ENCODE measurements at places on chromosomes 13 and 19.

DNA sequence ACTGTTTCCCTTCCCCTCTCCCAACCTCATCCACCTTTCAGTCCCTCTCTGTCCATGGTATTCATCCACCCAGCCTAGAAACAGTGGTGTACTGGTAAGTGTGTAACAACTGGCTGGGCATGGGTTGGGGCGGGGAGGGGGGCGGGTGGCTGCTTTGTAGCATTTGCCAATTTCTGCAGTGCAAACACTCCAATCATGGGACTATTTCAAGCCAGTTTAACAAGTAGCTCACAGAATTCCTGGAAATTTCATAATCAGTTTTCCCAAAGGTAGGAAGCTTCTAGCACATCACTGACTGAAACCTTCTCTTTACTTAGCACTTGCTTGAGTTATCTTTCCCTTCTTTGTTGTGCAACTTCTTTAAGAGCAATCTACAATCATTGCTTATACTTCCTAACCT is 100.8 kb upstream of the WASF3 start:
- no peak for DNase-seq

DNA sequence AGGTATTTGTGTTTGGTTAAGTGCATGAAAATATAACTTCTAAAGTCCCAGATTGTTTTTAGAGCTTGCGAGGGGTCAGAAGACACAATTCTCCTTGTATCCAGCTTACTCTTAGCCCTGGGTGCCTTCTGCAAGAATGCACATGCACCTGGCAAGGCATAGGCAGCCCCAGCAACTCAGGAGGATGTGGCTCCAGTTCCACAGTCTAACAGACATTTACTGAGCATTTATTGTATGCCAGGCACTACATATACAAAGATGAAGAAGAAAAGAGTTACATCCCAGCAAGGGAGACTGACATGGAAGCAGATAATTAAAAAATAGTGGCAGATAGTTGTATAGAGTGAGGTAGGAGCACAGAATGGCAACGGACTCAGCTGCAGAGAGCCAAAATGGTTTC is 101.1 kb upstream of the FRY start:
- no peak for DNase-seq

- no peak for DNase-seq
Observed at GRCh38 chr13:61408571-61408970, 7.1 kb downstream of the PCDH20 start.

DNA sequence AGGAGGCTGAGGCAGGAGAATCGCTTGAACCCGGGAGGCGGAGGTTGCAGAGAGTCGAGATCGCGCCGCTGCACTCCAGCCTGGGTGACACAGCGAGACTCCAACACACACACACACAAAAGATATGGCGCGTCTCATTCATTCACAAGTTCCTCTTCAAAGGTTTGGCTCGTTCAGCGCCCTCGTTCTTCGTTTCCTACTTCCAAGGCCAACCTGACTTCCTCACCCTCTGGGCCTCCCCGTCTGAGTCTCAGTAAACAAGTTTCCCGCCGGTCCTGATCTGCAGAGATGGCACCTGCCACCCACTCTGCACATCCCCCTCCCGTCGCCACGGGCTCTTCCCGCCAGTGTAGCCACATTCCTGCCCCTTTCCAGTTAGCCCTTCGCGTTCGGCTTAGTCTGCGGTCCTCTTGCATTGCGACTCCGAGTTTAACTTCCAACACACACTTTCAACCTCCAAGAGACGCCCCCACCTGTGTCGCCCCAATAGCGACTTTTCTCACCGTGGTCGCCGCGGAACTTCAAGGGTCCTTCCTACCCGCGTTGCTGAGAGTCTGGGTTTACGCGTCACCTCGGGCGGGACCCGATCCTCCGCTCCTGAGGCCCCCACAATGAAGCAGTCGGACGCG is 1.3 kb upstream of the BSG start:
- DNase-seq: peak; percentile 72

- DNase-seq: no peak
Observed at GRCh38 chr13:51873837-51874236, 12.1 kb downstream of the CCDC70 start.

- no peak for DNase-seq
Observed at GRCh38 chr19:35177377-35178274, 23.1 kb downstream of the FXYD5 start.

GRCh38 chr13:43545317-43545874 is 241.4 kb downstream of the ENOX1 start:
- no peak for DNase-seq

GRCh38 chr19:14300303-14300702 is 80.9 kb upstream of the ADGRE5 start:
- no peak for DNase-seq

- no peak for DNase-seq
Observed at GRCh38 chr19:13937479-13938300, 527 bp downstream of the PODNL1 start.

DNA sequence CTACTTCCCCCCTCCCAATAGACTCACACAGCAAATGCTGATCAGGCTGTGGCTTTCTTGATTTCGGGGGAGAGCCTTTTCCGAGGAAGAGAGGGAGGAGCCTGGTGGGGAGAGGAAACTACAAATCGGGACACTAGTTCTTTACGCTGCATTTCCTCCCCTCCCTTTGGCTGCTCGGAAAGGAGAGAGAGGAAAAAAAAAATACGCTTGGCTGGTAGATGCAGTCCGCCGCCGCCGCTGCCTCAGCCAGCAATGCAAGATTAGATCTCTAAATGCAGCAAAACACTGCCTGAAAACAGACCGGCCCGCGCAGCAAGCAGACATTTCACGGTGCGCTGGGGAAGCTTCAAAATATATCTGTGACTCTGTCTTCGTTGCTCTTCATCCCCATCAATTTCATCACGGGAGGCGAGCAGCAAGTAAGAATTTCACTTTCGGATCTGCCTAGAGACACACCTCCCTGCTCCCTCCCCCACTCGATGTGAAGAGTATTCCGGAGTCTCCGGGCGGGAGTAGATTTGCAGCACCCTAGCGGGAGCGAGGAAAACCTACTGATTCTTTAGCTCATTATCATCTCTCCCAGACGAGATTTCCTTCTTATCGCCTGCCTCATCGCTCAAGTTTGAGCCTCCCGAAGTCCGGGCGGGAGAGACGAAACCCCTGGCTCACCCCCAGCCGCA is at the start of gene PCDH17:
PCDH17 (plus strand) TSS at position 149 of the 680 bp plus-strand sequence. CDS start 803 bp downstream, outside the sequence.
- DNase-seq: peak; percentile 23

DNA sequence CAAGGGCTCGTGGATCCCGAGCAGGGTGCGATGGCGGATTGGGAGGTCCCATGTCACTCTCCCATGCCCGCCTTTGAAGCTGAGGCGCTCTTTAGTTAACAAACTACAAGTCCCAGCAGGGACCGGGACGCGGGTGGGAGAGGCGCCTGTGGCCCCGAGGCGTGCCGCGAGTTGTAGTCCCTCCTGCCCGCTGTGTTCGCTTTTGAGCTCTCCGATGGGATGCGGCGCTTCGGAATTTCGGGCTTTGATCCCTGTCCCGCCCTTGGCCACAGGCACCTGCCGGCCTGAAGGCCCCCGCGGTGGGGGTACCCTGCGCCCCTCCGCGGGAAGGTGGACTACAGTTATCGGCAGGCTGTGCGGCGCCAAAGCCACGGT is 11.0 kb downstream of the CYTH2 start:
- DNase-seq: no peak

DNA sequence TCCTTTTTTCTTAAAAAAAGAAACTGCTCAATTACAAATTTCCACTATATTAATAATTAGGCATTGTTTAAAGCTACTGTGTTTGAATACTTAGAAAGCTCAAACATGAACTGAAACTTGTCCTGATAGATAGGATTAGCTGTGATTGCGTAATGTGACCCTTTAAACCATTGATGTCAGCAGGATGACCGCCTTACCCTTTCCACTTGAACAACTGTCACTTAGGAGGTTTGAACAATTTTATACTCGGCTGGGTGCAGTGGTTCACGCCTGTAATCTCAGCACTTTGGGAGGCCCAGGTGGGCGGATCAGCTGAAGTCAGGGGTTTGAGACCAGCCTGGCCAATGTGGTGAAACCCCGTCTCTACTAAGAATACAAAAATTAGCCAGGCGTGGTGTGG is 2.9 kb downstream of the LAMP1 start:
- DNase-seq: no peak

GRCh38 chr19:30070968-30071632 is 129.1 kb downstream of the URI1 start:
- no peak for DNase-seq

DNA sequence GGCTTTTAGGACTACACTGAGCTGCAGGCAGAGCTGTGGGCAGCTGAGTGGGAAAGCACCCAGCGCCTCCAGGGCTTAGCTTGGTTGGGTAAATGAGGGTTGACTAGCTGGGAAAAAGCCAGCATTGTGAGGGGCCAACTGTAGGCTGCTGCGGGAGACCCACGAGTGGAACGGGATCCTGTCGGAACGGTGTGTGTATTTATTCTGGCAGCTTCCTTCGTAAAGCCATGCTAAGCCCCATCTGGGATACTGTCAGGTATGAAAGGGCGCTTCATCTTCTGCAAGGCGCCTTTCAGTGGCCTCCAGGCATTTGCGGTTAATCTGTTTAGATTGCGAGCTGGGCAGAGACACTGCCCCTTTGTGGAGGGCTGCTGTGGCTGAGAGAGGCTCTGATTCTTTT is 39.5 kb upstream of the CNMD start:
- DNase-seq: no peak

DNA sequence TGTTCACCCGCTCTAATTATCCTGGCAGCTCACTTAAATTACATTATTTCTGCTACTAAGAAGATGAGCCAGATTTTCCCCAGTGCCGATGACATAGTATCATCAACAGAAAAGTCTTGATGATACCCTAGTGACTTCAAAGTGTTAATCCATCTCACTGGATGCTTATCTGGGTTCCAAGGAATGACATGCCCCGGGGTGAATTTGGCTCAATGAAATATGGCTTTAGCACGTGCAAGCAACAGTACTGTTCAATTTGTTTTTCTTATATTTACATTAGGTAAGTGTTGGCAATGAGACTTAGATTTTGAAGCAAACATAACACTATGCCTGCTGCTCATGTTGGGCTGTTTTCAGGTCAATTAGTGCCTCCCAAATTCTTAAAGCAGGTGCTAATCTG is 548.2 kb upstream of the SLITRK1 start:
- no peak for DNase-seq

GRCh38 chr19:39296906-39297305 is 699 bp downstream of the IFNL1 start:
- no peak for DNase-seq
